ENCODE measurements at places on chromosomes 5 and 9.

DNA sequence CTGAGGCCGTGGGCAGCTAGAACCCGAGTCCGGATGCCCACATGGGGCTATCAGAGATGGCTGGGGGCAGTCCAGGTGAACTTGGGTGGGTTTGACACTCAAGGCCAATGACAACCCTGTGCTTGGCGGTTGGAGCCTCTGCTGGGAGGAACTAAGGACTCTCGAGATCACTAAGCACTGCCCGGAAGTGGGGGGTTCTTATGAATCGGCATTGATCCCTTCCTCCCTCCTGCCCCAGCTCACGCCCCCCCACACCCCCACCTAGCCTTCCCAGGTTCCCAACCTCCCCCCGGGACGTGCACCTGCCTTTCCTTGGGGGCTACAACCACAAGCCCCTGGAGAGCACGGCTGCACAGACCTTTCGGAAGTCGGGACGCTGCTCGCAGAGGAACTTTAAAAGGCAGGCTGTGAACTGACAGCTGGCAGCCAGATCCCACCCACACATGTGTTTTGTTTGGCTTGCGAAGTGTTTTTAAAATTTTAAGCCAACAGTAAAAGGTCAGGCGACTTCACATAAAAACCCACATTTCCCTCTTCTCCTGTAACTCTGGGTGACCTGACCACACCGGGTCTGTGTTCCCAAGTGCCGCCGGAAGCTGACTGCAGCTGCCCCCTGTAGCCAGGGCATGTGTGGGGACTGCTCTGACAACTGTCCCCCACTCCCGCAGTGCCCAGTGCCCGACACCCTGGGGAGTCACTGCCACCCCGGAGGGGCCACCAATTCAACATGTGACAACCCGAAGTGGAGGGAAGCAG lies 5.1 kb upstream of the RALGDS start:
- H3K27ac ChIP-seq = no peak overlapping the region
- no peaks in the 10 kb centered on the region for H3K4me1 ChIP-seq
- no peak overlapping the region for H3K4me3 ChIP-seq
- no peaks in the 10 kb centered on the region for H3K36me3 ChIP-seq
- no peaks in the 10 kb centered on the region for H3K27me3 ChIP-seq
- no peak for DNase-seq

GRCh38 chr5:146238973-146239372 lies 35.6 kb downstream of the RBM27 start:
- no peak overlapping the region for H3K27ac ChIP-seq
- H3K4me3 ChIP-seq = no peak overlapping the region
- peaks cover 4% of the 10 kb centered on the region for H3K36me3 ChIP-seq

DNA sequence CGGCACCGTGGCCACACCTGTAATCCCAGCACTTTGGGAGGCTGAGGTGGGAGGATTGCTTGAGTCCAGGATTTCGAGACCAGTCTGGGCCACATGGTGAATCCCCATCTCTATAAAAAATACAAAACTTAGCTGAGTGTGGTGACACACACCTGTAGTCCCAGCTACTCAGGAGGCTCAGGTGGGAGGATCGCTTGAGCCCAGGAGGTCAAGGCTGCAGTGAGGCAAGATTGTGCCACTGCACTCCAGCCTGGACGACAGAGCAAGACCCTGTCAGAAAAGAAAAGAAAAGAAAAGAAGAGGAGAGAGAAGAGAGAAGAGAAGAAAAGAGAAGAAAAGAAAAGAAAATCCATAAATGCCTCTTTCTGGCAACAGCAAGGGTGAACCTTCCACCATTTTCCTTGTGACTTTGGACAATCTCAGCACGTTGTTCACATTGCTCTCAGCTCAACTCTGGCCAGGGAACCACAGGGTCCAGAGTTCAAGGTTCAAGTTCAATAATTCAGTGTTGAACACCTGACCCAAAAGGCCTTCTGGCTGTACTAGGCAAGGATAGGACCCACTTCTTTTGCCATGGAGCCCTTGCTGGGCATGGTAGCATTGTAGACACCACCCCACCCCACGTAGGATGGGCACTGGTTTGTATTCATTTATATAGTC lies 14.6 kb upstream of the DUSP1 start:
- H3K4me3 ChIP-seq = no peak overlapping the region
- 0 out of 2 replicates have a peak, but pooled peaks cover 4% of the 10 kb centered on the region for H3K4me1 ChIP-seq
- no peak for DNase-seq
- H3K27ac ChIP-seq = no peak overlapping the region

DNA sequence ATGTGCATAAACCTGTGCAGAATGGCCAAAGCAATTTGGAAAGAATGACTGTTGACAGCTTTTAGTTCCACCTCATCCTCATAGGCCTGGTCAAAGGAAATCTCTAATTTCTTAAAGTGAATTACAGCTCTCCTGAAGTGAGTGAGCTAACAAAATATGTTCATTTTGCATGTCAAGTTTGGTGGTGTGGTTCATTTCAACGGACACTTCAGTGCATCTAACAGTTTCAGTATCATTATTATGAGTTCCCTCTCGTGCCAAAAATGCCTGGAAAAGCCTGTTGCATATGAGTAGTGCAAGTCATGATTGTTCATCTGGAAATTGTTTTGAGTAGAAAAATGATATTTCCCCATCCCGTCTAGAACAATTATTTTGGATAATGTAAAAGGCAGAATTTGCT lies 53.2 kb upstream of the HMHB1 start:
- DNase-seq = no peak
- H3K27me3 ChIP-seq = no peaks in the 10 kb centered on the region
- H3K36me3 ChIP-seq = no peaks in the 10 kb centered on the region
- no peak overlapping the region for H3K4me3 ChIP-seq
- no peak overlapping the region for H3K27ac ChIP-seq

DNA sequence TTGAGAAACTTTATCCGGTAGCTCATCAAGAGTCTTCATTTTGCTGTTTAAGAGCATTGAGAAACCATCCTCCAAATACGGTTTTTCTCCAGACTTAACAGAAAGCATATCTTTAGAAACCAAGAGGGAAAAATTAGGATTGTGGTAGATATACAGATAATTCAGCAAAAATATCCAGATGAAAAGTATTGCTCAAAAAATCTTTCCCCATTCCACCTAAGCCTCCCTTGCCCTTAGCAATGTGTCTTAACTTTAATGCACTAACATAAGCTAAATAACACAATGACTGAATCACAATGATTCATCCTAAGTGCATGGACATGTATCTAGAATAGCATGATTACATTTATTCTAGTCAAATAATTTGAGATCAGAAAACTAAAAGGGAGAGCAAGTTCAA lies 130.3 kb upstream of the TARS1 start:
- H3K4me3 ChIP-seq = no peak overlapping the region
- H3K4me1 ChIP-seq = no peaks in the 10 kb centered on the region
- H3K27ac ChIP-seq = no peak overlapping the region
- DNase-seq = no peak

DNA sequence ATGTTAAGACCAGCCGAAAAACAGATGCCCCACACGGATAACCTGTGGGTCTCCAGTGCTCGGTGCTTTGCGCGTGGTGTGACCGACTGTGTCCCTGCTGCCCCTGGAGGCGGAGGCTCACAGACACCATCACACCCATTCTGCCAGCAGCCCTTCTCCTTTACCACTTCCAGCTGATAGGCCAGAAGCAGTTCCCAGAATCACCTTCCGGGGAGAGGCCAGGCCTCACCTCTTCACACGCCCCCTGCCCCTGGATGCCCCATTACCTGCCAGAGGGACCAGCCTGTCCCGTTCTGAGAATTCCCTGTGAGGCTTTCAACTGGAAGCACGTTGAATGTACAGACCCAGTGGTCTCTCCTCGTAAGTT lies 21.6 kb upstream of the LRRC14B start:
- H3K27ac ChIP-seq = no peak overlapping the region
- no peak overlapping the region for H3K4me3 ChIP-seq
- no peaks in the 10 kb centered on the region for H3K4me1 ChIP-seq
- peaks cover 20% of the 10 kb centered on the region for H3K36me3 ChIP-seq
- no peak for DNase-seq
- H3K27me3 ChIP-seq = no peaks in the 10 kb centered on the region

DNA sequence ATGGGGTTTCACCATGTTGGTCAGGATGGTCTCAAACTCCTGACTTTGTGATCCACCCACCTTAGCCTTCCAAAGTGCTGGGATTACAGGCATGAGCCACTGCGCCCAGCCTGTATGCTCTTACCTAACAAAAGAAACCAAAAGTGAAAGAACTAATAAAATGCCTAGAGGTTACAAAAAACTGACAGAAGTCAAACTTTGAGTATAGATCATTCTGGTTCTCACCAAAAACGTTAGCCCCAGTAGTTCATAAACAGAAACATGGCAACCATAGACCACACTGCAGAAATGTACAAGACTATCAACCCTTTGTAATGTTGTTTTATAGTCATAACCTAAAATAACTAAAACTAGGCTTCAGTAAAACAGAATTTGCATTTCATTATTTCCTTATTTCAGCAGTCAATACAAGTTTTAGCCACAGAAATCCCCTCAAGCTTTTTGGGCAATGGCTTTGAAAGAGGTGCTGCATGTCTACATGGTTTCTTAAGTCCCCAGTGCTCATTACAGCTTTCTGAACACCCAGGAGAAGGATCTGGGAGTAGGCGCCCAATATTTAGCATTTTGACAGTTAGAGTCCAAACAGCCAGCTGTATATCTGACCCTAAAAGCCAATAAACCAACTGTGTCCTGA lies 72.5 kb downstream of the EPB41L4A start:
- H3K4me1 ChIP-seq = 0 out of 2 replicates have a peak, but pooled peaks cover 1% of the 10 kb centered on the region
- no peaks in the 10 kb centered on the region for H3K36me3 ChIP-seq
- H3K27me3 ChIP-seq = no peaks in the 10 kb centered on the region
- DNase-seq = no peak

GRCh38 chr9:115804206-115804605 lies 349.4 kb upstream of the PAPPA start:
- no peak for DNase-seq
- no peaks in the 10 kb centered on the region for H3K36me3 ChIP-seq
- no peaks in the 10 kb centered on the region for H3K4me1 ChIP-seq
- H3K27me3 ChIP-seq = no peaks in the 10 kb centered on the region

DNA sequence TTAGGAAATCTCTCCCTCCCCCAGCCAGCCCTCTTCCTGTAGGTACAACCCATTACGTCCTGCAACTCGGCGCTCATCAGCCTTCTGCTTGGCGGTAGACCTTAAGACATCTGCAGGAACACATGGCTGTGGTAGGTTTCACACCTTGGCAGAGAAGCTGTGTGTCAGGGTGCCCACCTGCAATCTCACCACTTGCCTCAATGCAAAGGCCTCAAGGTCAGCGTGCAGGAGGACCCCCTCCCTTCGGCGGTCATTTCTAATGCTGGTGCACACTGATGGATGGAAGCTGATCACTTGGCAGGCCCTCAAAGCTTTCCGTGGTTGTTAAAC lies 67.3 kb downstream of the CRB2 start:
- H3K27ac ChIP-seq = no peak overlapping the region
- H3K27me3 ChIP-seq = no peaks in the 10 kb centered on the region
- H3K4me1 ChIP-seq = peaks cover 9% of the 10 kb centered on the region
- no peak for DNase-seq
- no peak overlapping the region for H3K4me3 ChIP-seq

- H3K27ac ChIP-seq = no peak overlapping the region
- H3K4me1 ChIP-seq = no peaks in the 10 kb centered on the region
- no peak overlapping the region for H3K4me3 ChIP-seq
- H3K36me3 ChIP-seq = no peaks in the 10 kb centered on the region
- no peak for DNase-seq
Measured at GRCh38 chr5:52987711-52988331, 1.3 kb upstream of the ITGA2 start.

DNA sequence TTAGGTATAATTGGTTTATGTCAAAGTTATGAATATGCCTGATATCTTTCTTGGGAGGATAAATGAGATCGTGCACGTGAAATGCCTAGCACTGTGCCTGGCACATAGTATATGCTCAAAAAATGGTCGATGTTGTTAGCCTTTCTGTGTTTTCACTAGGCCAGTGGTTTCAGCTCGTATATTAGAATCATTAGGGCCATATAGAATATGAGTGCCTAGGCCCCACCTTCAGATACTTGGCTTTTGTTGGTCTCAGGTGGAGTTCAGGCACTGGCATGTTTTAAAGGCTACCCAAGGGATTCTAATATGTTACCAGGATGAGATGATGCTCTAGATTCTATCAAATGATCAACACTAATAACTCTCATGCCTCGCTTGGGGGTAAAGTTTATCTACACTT lies 56.8 kb downstream of the ELL2 start:
- H3K4me3 ChIP-seq = no peak overlapping the region
- no peaks in the 10 kb centered on the region for H3K4me1 ChIP-seq
- H3K27me3 ChIP-seq = no peaks in the 10 kb centered on the region

- no peak for DNase-seq
- H3K27me3 ChIP-seq = no peaks in the 10 kb centered on the region
- no peaks in the 10 kb centered on the region for H3K36me3 ChIP-seq
- H3K4me1 ChIP-seq = peaks cover 6% of the 10 kb centered on the region
- H3K27ac ChIP-seq = no peak overlapping the region
- no peak overlapping the region for H3K4me3 ChIP-seq
Measured at GRCh38 chr9:79662537-79662956, 90.8 kb downstream of the TLE4 start.

DNA sequence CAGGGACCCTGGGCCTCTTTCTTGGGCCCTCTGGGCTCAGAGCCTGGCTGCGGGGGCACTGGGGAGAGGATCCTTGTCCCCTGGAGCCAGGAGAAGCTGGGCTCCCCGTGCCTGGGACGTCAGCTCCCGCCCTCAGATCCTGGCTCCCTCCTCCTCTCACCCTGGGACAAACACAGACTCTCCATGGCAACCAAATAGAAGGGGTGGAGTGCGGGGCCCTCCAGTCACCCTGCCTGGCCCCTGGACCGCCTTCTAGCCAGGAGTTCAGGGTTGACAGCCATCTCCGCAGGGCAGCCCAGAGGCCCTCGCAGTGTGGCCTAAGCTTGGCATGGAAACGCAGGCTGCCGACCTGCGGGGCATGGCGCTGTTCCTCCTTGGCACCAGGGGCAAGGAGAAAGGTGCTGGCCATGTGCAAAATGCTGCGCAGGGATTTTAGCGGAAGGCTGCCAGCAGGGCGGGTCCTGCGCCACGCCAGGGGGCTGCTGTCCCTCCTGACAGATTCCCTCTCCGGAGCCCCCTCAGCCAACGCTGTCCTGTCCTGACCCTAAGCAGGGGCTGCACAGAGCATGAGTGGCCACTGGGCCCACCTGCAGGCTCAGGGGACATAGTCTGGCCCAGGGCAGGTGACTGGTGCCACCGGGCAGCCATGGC lies 1.0 kb downstream of the ZDHHC11 start:
- no peaks in the 10 kb centered on the region for H3K4me1 ChIP-seq

DNA sequence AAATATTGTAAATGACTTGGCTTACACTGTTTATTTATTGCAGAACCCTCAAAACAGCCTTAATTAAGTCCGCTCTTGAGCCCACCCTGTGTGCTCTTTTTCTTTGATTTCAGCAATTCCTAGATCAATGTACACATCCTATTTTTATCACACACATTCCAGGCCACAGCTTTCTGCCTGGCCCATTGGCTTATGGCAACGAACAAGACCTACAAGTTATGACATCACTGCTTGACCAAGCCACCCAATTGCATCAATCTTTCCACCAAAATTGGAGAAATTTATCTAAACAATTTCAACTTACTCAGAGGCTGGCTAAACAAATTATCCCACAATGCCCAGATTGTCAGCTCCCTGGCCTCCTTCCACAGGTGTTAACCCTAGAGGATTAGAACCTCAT lies 158.4 kb downstream of the CPLANE1 start:
- no peak overlapping the region for H3K27ac ChIP-seq
- H3K27me3 ChIP-seq = peaks cover 15% of the 10 kb centered on the region
- H3K4me1 ChIP-seq = no peaks in the 10 kb centered on the region

- no peaks in the 10 kb centered on the region for H3K27me3 ChIP-seq
- no peak overlapping the region for H3K27ac ChIP-seq
- DNase-seq = no peak
- no peak overlapping the region for H3K4me3 ChIP-seq
- H3K4me1 ChIP-seq = no peaks in the 10 kb centered on the region
Measured at GRCh38 chr5:42944989-42945388, 95.1 kb downstream of the ANXA2R start.

GRCh38 chr9:91533382-91533781 lies 109.8 kb upstream of the NFIL3 start:
- H3K36me3 ChIP-seq = no peaks in the 10 kb centered on the region
- H3K27me3 ChIP-seq = no peaks in the 10 kb centered on the region
- H3K27ac ChIP-seq = no peak overlapping the region
- DNase-seq = no peak

All from iPS DF 6.9 (cell line).